GM03348 (cell line): ENCODE measurements at places on chromosomes 7 and 10.

DNA sequence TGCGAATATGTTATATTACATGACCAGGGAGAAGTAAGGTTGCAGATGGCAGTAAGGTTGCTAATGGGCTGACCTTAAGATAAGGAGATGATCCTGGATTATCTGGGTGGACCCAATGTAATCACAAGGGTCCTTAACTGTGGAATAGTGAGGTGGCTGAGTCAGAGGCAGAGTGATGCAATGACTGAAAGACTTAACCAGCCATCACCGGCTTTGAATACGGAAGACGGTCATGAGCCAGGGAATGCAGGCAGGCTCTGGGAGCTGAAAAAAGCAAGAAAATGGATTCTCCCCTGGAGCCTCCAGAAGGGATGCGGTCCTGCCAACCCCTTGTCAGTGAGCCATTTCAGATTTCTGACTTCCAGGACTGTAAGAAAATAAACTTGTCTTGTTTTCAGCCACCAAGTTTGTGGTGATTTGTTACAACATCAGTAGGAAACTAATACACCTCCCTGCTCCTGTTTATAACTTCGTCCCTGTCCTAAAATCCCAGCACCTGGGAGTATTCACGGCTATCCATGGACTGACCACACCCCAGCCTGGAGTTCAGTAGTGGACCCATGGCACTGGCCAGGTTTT lies 4.6 kb upstream of the C10orf95 start:
- peak; percentile 62 for DNase-seq

GRCh38 chr7:121126801-121127534 lies 138.5 kb downstream of the CPED1 start:
- peak; percentile 7 for DNase-seq

DNA sequence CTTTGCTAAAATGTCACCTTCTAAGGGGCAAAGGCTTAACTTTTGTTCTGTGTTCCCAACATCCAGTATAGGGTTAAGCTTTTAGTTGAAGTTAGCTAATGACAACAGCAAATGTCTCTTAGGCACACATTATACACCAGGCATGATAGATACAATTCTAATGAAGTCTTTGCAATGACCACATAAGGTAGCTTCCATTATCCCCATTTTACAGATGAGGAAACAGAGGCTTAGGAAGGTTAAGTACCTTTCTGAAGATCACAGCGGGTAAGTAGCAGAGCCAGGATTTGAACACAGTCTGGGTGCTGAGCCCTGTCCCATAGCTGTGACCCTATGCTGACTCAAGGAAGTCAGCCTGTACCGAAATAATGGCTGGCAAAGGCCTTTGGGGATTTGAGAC lies 1.9 kb downstream of the BUD31 start:
- no peak for DNase-seq

DNA sequence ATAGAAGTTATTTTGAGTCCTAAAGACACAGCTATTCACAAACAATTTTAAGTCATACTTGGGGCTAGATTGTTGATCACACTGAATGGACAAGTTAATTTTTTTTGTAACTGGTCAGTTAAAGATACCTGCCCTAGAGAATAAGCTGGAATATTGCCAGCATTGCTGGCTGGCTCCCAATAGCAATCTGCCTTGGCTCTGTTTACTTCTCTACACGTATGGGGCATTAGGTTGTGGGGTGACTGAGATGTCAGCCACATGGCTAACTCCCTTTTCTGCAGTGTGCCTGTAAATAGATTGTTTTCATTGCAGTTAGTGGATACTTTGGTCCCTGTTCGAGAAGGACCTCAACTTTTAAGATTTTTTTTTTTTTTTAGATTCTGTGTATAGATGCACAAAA lies 128.2 kb downstream of the SEMA3E start:
- no peak for DNase-seq

DNA sequence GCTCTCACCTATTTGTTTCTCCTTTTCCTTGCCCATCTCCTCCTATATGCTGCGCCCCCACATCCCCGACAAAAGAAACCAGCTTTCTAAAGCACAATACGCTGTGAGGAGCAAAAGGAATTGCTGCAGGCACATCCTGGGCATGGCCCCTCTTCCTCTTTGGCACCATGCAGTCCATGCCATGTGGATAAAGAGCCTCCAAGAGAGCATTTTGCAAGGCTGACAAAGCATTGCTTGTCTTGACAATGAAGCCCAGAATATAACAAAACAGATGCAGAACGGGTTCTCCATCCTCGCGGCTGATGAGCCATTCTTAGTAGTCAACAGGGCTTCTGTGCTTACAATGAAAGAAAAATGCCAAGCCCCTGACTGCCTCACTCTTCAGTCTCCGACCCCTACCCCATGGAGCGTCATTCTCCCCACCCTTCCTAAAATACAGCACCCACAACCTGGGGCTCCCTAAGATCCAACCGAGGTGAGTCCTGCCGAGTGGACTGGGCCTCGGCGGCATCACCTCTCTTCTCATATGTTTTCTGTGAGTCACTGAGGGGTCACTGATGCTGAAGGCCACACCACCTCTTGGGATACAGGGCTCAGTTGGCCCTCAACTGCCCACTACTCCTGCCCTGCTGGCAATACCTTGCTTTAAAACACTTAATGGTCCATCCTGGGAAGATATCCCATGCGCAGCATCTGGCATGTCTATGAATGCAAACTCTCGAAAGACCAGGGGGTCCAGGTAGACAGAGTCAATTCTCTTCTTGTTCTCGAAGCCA lies 47.5 kb downstream of the GSDME start:
- DNase-seq, result no peak

DNA sequence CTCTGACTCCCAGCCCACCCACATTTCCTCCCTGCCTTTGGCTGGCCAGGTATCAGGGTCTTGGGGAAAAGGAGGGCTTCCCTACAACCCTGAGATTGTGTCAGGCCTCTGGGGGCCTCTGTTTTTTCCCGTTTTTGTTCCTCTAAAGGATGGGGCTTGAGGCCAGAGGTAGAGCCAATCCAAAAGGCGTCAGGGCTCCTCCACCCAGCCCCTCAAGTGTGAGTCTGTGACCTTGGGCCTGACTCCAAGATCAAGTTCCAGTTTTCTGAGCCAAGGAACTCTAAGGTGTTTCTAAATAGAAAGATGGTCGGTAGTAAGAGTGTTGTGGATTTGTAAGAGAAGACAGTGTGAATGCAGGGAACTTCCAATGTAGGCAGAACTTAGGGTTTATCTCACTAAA lies 6.6 kb downstream of the EEPD1 start:
- no peak for DNase-seq

DNA sequence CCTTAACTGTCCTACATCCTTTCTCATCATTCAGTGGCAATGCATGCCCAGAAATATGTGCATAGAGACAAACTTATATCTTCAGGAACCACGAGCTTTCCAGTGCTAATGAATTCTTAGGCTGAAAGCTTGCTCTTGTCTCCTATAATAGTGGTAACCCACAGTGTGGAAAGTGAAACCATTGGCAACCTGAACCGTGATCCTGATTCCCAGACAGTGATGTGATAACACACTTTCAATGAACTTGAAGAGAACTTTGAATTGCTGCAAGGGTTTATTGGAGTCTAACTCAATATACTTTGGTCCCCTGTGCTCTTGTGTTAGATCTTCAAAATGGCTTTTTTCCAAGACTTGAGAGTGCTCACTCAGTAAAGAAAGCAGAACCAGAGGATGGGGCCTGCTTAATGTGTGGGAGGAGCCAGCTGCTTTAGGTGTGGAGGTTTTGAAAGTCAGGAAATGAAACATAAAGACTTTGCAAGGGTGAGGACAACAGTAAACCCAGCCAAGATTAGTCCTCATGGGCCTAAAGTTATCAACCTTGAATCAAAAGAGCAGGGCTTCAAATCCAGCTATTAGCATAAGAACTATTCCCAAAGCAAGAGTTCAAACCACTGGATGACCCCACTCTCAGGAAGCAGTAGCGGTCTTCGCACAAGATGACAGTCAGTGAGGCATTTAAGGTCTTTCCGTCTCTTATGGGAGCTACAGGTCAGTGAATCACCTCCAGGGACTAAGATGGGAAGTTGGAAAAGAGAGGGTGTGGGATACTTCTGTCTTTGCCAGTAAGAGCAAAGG lies 332.4 kb upstream of the NRP1 start:
- no peak for DNase-seq

DNA sequence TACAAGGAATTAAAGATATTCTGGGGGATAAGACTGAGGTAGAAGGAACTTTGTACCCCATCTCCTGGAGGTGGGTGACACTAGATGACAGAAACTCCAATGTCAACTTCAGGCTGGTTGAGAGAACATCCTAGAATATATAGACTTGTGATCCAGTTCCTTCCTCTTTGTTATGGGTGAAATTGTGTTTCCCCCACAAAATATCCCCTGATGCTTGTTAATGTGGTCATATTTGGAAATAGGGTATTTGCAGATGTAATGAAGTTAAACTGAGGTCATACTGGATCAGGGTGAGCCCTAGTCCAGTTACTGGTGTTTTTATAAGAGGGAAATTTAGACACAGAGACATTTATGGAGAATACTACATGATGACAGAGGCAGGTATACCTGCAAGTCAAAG lies 114.0 kb upstream of the NAMPT start:
- no peak for DNase-seq

GRCh38 chr10:123529146-123529760 lies 136.9 kb upstream of the GPR26 start:
- DNase-seq, result no peak

GRCh38 chr10:67609996-67610793 lies 85.8 kb downstream of the CTNNA3 start:
- peak; percentile 31 for DNase-seq

- no peak for DNase-seq
These were observed 187.9 kb downstream of the CDC14C start for GRCh38 chr7:49112222-49112621.

DNA sequence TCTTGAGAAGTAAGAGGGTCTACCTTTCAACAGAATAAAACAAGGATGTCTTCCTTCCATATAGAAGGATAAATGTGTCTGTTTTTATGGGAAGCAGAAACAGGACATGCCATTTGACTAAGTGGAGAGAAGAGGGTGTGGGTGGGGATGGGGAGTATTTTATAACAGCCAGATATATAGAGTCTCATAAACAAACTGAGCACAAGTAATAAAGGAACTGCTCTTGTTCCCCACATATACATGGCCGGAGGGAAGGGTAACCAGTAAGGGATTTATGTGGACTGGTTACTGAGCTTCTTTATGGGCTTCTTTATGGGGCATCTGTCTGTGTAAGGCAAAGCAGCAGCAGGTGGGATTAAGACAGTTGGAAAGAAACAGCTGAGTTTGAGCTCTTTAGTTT lies 558.1 kb downstream of the REEP3 start:
- DNase-seq, result no peak

DNA sequence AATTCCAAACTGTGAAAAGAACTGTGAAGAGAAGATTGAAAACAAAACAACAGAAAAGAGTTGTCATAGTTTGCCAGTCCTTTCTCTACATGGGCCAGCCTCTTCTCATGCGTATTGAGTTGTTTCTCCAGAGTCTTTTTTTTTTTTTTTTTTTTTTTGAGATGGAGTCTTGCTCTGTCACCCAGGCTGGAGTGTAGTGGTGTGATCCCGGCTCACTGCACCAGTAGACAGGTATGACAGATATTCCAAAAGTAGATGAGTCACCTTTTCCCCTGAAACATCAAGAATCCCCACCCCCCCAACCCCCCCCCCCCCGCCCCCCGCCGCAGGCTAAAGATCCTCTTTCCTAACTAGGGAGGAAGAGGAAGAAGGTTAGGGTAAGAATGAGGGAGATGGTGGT lies 15.6 kb upstream of the KMT2C start:
- DNase-seq, result no peak

- DNase-seq, result no peak
These were observed 340.7 kb downstream of the KIF20B start for GRCh38 chr10:90042075-90042474.

DNA sequence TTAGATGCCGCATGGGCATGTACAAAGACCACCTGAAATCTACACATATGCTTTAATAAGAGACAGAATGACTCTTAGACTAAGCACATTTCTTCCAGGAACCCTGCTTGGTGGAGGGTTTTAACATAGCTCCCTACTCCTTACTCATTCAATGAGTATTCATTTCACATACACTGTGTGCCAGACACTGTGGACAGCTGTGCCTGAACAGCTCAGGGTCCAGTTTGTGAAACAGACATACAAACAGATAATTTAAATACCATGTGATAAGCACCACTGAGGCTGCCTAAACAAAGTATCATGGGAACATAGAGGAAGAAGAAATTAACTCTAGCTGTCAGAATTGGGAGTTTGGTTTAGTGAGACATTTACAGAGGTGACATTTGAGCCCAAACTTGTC lies 65.2 kb upstream of the ITPRID1 start:
- no peak for DNase-seq

DNA sequence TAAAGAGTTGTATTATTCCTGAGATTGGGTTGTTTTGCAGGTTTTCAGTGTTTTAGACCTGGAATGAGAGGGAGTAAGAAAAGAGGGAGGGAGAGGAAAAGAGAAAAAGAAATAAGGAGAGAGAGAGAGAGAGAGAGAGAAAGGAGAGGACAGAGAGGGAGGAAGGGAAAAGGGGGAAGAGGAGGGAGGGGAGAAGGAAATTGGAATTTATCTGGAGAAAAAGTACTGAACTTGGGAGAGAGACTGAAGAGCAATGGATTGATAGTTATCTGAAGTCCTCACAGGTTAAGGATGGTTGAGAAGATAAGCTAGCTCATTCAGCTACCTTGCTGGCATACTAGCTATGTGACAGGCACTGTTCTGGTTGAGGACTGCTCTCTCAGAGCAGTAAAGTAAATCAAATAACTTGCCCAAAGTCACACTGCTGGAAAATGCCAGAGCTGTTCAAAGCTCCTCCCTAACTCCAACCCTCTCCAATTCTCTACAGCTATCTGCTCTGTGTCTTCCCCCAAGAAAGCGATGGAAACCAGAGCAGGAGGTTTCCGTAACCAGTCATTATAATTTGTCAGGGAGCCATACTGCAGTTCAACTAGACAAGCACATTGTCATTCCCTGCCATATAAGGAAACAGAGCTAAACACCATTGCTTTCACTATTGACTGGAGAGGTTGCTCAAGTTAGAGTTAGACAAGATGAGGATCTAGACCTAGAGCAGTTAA lies 10.7 kb downstream of the CALD1 start:
- DNase-seq, result peak; percentile 60

DNA sequence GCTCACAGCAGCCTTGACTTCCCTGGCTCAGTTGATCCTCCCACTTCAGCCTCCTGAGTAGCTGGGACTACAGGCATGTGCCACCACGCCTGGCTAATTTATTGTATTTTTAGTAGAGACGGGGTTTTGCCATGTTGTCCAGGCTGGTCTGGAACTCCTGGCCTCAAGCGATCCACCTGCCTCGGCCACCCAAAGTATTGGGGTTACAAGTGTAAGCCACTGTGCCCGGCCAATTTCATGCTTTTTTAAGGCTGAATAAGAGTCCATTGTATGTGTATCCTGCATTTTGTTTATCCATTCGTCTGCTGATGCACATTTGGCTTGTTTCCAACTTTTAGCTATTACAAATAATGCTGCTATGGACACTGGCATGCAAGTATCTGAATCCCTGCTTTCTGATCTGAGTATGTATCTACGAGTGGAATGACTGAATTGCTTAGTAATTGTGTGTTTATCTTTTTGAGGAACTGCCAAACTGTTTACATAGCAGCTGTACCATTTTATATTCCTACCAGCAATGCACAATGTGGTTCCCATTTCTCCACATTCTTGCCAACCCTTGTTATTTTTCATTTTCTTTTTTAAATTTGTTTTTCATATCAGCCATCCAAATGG lies 37.3 kb upstream of the TPST1 start:
- DNase-seq, result peak; percentile 47

- DNase-seq, result peak; percentile 76
These were observed 29.7 kb upstream of the GTF2I start for GRCh38 chr7:74627661-74628411.

- DNase-seq, result peak; percentile 14
These were observed 65.7 kb downstream of the AOAH start for GRCh38 chr7:36658335-36659171.
